PC-9 (cell line): ENCODE measurements at places on chromosomes 3 and 15. TPM values are rescaled to one million over a fixed set of nuclear protein-coding genes. Genes with fewer than 3 reads are reported as not detected.

RPL39L gene
- total RNA-seq, result 73.9 and 81.3 TPM in 2 replicates

FETUB gene
- not detected in 2 replicates for total RNA-seq

SPINK8 gene
- not detected in 2 replicates for total RNA-seq

SNTN gene
- total RNA-seq, result not detected in 2 replicates

DNAJA4 gene
- 0.33 and 0.35 TPM in 2 replicates for total RNA-seq

SPATA12 gene
- 0.43 and 0.57 TPM in 2 replicates for total RNA-seq

TCAIM gene
- 22.8 and 28.3 TPM in 2 replicates for total RNA-seq
